ENCODE measurements at places on chromosomes 5 and 9.

DNA sequence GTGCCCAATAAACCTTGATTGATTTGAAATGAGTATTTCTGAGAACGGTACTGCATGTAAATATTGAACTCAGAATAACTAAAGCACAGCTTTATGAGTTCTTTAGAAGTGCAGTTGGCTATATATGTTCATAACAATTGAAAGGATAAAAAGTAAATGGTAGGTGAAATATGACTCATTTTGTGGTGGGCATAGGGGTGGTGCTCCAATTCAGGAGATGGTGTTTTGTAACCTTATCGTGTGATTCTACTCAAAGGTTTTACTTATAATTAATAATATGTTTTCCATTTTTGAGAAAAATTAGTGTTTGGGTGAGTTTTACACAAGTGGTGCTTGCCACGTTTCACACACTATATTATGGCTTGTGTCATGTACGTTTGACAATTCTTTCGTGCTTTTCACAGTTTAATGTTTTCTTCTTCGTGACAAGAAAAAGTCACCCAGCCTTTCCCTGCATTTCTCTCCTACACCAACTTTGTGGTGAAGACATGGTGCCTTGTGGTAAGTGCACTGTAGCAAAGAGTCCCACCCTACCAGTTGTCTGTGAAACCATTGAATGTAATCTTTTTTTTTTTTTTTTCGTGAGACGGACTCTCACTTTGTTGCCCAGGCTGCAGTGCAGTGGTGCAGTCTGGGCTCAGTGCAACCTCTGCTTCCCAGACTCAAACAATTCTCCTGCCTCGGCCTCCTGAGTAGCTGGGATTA, 492.5 kb upstream of the SGCD start:
- no peak for DNase-seq

DNA sequence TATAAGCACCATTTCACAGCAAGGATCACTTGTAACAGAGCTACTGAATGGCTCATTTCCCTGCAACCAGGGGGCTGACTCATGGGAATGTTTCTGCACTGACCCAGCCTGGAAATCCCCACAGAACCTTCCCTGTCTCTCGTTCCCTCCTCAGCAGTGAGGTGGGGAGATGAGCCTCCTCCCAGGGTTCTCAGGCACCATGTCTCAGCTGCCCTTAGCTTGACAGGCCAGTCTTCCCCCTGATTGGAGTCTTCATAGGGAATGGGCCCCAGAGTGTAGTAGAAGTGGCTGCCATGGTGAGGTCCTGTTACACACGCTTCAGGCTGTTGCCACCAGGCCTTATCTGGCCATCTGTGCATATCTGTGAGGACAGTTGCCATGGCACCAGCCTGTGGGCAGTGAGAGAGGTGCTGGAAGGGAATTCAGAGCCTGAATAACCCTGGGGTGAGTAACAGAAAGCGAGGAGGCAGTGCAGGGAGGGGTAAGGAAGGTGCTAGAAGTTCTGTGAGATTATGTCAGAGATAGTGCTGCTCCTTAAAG, 324.4 kb downstream of the ENC1 start:
- DNase-seq, result peak; percentile 100

DNA sequence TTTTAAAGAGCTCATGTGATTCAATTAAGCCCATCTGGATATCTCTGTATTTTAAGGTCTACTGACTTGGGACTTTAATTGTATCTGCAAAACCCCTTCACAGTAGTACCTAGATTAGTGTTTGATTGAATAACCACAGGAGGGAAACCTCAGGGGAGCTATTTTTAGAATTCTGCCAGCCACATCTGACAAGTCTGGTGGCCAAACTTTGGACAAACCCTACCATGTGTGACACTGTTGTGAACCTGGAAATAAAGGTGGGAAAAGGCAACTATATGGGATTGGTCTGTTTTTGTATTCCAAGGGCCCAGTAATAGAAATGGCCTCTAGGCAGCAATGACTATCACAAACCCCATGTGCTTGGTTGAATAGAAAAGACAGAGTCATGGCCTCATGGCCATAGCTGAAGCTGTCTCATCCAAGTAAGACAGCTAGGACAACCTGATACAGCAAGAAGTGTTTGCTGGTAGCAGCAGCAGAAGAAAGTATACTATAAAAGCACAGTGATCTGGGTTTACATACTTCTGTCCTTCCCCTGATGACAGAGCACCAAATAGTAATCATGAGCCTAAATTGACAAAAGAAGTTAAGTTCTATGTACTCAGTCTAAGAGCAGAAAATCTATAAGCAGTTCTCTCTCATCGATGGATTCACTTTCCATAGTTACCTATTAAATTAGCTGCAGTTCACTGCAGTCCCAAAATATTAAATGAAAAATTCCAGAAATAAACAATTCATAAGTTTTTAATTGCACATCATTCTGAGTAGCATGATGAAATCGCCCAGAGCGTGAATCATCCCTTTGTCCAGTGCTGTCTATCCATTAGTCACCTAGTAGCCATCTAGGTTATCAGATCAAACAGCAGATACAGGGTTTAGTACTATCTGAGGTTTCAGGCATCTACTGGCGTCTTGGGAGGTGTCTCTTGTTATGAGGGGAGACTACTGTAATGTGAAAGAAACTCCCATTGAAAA, 189.8 kb downstream of the ARHGAP26 start:
- peak; percentile 94 for DNase-seq

DNA sequence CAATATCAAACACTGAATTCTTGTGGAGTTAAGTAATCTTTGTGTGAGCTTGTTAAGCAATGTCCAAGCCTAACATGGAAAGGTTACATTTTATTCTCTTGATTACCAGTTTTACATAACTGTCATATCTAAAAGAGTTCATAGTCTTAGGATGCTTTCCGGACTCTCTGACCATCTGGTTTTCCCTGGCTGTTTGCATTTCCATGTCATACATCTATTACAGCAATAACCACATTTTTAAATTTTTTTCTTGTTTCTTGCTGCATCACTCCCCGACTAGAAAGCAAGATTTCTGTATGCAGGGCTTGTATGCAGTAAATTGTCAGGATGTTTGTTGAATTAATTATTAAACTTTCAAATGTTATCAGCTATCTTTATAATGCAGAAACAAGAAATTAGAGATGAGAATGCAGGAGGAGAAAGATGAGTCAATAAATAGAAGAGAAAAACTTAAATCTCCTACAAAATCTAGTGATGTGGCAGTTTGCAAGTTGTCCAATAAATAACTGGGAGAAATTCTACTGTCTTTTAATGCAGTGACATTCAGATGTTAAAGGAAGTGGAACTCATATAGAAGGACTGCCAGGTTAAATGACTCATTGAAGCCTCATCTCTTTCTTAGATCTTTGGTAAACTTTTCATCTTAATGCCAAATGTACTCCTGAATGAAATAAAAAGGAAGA, 179.6 kb upstream of the SGCD start:
- no peak for DNase-seq

- DNase-seq, result peak; percentile 53
Observed at GRCh38 chr5:169801324-169801777, 164.3 kb downstream of the DOCK2 start.

DNA sequence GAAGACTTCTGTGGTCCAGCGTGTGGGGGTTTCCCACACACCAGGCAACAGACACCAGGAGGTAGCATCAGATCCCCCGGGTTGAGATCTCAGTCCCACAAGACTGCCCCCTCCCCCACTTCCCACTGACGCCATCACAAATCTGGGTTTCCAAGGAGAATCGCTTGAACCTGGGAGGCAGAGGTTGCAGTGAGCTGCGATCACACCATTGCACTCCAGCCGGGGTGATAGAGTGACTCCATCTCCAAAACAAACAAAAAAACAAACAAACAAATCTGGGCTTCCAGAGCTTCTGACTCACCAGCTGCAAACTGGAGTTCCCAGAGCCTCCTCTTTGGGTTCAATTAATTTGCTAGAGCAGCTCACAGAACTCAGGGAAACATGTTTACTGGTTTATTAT, 4.7 kb upstream of the GBGT1 start:
- DNase-seq, result peak; percentile 46

DNA sequence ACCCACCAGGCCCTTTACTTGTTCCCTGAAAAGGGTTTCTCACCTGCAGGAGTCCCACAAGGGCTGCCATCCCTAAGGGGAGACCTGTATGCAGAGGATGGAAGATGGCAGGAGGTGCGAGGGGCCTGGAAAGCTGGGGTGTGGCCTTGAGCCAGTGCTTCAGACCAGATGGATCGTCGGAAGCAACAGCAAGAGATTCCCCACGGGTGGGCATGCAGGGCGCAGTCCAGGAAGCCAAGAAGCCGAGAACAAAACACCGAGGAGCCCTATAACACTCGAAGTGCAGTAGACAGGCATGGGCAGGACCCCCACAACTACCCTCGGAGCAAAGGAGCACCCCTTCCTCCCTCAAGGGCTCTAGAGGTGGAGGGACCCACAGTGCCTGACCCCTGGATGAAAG, 24.7 kb upstream of the FRRS1L start:
- no peak for DNase-seq

DNA sequence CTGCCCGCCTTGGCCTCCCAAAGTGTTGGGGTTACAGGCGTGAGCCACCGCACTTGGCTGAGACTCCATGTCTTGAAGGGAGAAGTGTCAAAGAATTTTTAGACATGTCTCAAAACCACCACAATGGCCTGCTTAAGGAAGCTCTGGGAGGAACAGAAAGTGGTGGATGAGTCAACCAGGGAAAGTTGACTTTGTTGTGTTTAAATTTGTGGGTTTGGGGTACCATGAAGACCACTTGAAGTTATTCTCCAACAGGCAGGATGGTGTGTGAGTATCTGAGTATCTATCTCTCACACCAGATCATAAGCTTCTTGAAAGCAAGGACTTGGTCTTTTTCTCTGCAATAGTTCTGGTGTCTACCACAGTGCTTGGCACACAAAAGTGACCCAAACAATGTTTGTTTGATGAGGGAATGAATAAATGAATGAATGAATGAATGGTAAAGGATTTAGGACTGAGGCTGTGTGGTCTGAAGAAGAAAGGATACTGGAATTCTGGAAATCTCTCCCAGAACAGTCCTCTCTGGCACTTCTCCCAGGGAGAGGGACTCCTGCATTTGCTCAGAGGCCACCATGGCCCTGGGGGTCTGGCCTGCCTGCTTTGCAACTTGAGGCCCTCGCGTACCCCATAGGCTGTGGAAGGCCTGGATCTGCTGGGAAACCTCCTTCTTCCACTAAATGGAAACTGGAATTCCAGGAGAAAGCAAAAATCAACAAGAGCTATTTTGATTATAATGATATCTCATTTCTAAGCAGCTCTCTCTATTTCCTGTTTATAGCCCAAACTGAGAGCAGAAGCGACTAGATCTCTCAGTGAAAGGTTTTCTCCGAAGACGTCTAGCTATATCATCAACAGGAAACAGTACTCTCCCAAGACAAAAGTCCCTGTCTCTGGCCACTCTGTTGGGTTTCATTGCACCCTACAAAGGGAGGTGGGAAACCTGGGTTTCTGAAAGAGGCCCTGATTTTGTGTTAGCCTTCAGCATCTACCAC, 187.9 kb downstream of the PALM2AKAP2 start:
- DNase-seq, result no peak

GRCh38 chr5:68148096-68148495, 67.5 kb upstream of the PIK3R1 start:
- DNase-seq, result no peak

GRCh38 chr5:139926797-139927503, 116.1 kb downstream of the NRG2 start:
- DNase-seq, result no peak

GRCh38 chr9:135289081-135289491, 190.5 kb upstream of the PPP1R26 start:
- DNase-seq, result peak; percentile 10

- DNase-seq, result no peak
Observed at GRCh38 chr5:1736889-1737711, 62.5 kb downstream of the MRPL36 start.

- DNase-seq, result no peak
Observed at GRCh38 chr5:14695152-14695551, 30.6 kb downstream of the OTULIN start.

DNA sequence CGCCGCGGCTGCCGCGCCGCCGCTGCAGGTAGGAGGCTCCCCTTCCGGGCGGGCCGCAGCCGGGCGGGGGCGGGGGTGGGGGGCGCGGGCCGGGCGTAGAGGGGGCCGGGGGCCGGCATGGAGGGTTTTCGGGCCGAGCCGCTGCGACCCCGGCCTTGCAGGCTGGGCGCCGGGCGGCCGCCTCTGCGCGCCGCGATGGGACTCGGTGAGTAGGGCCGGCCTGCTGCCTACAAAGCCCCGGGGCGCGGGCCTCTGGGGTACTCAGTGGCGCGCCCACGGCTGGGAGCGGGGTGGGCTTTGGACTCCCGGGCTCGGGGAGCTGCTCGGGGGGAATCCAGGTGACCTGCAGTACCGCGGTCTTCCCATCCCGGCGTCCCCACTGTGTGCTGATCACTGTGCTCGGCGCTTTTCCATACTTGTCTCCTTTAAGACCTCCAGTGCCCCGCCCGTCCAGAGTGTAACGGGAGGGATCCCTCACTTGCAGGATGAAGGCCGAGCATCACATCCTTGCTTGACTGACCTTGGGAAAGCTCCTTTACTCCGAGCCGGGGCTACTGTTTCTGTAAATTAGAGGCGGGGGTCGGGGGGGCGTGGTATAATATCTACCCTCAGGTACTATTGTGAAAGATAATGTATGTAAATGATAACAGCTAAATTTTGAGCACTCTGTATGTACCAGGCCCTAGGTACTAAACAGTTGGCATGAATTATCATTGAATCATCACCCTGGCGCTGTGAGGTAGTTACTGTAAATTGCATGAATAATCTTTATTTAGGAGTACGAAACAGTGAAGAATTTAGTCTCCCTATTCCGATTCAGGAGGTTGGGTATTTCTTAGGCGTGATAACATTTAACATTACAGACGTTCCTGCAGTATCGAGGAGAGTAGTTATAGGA, 672 bp downstream of the MSANTD3 start:
- peak; percentile 83 for DNase-seq

DNA sequence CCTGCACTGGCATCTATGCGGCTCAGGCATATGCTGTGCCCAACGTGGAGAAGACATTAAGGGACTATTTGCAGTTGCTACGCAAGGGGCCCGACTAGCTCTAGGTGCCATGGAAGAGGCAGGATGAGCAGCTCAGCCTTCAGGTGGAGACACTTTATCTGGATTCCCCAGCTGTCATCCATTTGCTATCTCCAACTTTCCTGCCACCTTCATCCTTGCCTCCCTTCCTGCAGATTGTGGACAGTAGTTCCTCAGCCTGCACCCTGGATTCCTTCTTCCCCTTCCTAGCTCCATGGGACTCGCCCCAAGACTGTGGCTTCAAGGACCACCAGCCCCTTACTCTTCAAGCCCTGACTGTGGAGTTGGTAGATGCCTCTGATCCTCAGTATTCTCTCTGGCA, 2.0 kb downstream of the SLC35A4 start:
- DNase-seq, result no peak

DNA sequence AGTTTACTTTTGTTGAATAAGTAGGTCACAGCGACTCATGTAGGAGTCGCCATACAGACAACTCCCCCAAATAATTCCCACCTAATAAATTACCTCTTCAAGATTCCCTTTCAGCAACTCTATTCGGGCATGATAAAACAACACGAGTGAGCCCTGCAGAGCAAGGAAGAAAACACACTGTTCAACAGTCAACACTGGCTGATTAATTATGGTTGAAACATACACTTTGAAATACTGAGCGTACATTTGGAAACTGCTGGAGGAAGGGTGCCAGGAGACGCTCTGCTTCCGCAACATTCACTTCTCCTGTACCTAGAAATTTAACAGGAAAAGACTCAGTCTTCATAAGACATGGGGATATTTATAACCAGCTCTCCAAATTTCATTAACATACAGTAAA, 117.5 kb downstream of the TTC39B start:
- no peak for DNase-seq

- DNase-seq, result peak; percentile 45
Observed at GRCh38 chr9:126802318-126803059, 2.4 kb upstream of the ZBTB43 start.

Data from M059J (cell line).